Suppressor macrophage treated with lipopolysaccharide for 4 hours (primary cell): ENCODE measurements at places on chromosomes 7 and 10.

DNA sequence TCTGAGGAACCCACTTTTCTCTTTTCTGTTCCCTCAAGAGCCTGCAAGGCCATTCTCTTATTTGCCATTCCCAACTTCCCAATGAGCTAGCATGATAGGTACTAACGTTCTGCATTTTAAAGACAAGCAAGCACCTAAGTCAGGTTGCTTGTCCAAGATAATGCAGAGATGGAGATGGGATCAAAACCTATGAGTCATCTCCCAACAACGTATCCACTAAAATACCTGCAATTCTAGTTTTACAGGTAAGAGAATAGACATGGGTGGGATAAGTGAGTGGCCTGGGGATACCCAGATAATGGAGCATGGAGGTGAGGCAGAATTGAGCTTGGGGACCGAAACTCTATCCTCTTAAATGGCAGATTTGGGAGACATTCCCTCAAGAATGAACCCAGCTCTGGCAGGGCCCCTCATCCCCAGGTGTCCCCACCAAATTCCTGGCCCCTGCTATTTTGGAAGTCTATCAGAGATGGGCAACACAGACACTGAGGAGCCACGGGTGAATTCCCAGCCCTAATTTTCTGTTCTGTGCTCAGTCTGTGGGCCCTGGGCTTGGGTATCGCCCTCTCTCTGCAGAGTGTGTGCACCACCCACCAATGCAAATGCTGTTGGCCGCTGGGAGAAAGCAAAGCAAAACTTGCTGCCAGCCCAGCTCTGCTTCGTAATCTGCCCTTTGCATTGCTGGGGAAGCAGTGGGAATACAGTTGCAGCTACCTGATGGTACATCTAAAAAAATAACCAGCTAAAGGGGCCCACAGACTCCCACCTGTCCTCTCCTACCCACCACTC, 98.3 kb downstream of the KCNMA1 start:
- no peak for DNase-seq

DNA sequence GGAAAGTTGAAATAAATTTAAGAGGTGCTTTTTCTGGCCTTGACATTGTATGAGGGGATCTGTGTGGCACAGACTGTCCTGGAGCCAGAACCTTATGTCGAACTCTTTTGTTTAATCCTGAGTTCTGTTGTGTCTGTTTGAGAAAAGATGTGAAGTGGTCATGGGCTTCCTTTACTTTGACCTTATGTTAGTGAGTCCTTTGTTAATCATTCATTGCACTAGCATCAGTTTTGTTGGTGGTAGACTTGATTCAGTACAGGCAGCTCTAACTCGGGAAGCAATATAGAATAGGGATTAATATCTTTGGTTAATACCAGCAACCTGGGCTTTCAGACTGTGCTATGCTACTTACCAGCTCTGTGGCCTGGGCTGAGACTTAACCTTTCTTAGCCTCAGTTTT, 123.9 kb upstream of the FZD1 start:
- no peak for DNase-seq

GRCh38 chr7:1946025-1946772, 276.1 kb downstream of the ELFN1 start:
- no peak for DNase-seq

GRCh38 chr10:8473205-8473604, 418.7 kb downstream of the GATA3 start:
- no peak for DNase-seq
